ENCODE measurements at places on chromosomes 7 and 10.

- no peak for DNase-seq
Measured at GRCh38 chr7:158021836-158022235, 565.8 kb downstream of the PTPRN2 start.

GRCh38 chr7:46107610-46108217 is 186.6 kb upstream of the IGFBP3 start:
- DNase-seq = no peak

- no peak for DNase-seq
Measured at GRCh38 chr10:92091965-92092364, 168.4 kb downstream of the BTAF1 start.

- no peak for DNase-seq
Measured at GRCh38 chr7:139718859-139719258, 58.9 kb downstream of the HIPK2 start.

- DNase-seq = no peak
Measured at GRCh38 chr7:37220664-37221063, 228.0 kb downstream of the ELMO1 start.

GRCh38 chr7:55538538-55538937 is 33.8 kb downstream of the VOPP1 start:
- DNase-seq = no peak

DNA sequence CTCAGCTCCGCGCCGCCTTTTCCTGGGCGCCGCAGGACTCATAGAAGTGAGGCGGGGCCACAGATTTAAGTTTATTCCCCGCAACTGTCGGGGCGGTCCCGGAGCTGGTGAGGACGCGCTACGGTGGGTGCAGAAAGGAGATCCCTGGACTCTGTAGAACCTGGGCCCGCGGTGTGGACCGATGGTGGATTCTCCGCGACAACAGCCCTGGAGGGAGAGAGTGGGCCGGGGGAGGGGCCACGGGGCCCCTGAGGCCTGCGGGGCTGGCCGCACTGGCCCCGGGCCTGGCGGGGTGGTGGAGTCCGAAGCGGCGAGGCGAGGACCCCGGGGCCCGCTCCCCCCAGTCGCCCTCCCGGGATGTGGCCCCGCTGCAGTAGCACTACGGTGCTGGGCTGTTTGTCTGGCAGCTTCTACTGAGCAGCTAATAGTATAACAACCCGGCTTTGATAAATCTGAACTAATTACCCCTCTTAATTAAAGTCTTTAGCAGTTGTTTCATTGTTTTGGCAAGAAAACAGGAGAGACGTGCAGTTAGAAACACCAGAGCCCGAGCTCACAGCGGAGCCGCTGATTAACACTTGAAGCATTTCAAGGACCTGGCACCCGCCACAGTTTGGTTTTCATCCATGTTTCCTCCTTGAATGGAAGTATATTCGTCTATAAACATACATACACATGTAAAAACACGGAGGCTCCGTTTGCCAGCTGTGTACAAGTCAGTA is 4.2 kb downstream of the FEZF1 start:
- DNase-seq = no peak

DNA sequence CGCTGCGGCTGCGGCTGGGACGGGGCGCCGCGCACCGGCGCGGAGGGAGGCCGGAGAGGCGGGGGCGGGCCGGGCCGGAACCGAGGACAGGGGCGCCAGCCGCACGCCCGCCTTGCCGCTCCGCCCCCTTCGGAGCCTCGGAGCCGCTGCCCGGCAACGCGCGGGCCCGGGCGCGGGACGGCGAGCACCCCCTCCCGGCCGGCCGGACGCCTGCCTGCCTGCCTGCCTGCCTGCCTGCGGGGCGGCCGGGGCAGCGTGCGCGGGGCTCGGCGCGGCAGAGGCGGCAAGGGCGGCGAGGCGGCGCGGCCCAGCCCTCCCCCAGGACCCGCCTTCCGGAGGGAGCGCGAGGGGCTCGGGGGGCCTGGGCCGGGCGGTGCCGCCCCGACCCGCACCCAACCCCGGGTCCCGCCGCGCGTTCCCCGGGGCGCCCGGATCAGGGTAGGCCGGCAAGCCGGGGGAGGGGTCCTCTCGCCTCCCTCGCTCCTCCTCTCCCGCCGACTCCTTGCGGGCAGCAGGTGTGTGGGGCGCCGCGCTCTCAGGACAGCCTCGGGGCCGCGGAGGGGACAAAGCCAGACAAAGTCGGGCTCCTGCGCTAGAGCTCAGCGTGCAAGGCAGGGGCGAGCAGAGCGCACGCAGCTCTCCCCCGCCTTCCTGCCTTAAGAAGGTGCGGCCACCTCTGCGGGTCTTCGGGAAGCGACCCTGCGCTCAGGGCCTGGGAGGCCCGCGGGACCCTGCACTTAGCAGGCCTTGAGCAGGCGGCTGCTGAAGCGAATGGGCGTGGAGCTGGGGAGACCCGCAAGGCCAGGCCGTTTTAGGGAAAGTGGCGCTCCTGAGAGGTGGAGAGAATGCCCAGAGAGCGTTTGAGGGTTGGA is at the start of gene KIAA1549:
Gene KIAA1549, minus strand, starts transcription at position 58 of the 872 bp plus-strand sequence. CDS start 120 bp downstream, outside the sequence.
- peak; percentile 41 for DNase-seq

DNA sequence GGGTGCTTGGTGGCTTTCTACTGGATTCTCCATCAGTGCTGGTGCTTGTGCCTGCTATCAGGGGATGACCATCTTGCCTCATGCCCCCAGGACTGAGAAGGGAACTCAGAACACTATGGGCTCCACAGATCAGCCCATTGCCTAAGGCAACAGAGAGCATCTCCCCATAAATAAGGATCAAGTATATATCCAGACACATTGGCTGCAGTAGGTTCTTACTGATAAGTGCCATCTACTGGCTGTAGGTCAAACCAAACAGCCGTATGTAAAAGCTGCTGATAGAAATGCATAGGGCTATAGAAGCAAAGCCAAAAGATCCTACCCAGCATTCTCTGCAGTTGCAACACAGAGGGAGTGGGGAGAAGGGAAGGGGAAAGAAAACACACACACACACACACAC is 153.7 kb downstream of the CDK14 start:
- no peak for DNase-seq

DNA sequence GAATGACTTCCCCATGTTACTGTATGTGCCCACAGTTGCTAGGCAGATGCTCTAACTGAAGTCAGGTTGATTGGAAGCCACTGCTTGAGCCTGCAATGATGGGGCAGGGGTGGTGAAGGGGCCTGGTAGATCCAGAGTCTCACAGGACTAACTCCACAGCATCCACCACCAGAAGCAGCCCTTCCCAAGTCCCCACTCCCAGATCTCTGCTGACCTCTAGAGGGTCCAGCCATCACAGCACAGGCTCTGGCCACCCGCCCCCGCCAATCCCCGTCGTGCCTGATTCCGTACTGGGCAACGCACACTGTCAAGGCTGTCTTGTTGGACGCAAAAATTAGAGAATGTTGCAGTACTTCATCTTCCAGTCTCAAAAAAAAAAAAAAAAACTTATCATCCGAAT is 136.8 kb upstream of the PDE1C start:
- DNase-seq = no peak

- no peak for DNase-seq
Measured at GRCh38 chr7:30511973-30512662, 7.5 kb upstream of the GGCT start.

DNA sequence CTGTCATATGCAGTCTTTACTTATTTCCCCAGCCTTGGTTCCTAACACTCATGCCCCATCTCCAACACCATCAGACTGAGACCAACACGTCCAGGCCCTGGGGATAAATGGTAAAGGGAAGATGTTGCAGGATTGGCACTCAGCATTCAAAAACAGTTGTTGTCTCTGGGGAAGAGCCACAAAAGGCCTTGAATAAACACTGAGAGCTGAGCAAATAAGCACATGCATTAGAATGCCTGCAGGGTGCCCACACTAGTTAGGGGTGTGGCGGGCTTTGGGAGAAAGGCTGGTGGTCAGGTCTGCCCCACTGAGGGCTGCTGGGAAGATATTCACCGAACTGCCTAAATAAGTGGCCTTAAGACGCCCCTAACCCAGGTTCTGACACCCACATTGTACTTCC is 391.0 kb downstream of the GFRA1 start:
- no peak for DNase-seq

- DNase-seq = no peak
Measured at GRCh38 chr7:158682456-158682855, 22.1 kb downstream of the NCAPG2 start.

- no peak for DNase-seq
Measured at GRCh38 chr7:157679607-157680006, 342.8 kb downstream of the DNAJB6 start.

DNA sequence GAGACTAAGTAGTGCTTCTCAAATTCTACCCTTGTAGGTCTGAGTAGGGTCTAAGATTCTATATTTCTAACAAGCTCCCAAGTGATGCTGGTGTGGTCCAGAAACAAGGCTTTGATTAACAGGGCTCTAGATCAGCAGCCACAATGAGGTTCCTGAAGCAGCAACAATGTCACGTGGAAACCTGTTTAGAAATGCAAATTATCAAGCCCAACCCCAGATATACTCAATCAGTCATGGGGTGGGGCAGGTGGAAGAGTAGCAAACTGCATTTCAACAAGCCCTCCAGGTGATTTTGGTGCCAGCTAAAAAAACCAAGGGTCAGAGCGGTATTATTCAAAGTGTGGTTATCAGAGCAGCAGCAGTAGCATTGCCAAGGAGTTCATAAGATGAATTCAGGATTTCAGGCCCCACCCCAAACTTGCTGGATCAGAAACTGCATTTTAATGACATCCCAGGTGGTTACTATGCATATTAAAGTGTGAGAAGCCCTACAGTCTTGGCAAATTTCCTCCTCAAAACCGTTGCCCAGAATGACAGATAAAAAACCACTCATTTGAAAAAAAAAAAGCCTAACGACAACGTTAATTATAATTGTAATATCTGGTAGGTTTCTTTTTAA is 199.2 kb downstream of the AHR start:
- DNase-seq = no peak

DNA sequence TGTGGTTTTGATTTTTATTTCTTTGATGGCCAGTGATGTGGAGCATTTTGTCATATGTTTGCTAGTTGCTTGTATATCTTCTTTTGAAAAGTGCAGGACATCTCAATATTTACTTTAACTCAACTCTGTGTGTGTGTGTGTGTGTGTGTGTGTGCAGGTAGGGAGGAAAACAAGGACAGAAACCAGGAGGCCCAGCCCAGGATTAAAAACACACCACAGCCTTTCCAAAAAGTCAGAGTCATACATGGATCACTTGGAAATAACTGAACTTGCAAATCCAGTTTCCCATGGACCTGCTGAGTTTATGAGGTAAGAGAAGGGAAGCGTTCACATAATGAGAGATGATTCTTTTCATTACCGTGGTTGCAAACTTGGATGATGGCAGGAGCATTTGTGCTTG is 189.9 kb upstream of the LYZL1 start:
- no peak for DNase-seq

DNA sequence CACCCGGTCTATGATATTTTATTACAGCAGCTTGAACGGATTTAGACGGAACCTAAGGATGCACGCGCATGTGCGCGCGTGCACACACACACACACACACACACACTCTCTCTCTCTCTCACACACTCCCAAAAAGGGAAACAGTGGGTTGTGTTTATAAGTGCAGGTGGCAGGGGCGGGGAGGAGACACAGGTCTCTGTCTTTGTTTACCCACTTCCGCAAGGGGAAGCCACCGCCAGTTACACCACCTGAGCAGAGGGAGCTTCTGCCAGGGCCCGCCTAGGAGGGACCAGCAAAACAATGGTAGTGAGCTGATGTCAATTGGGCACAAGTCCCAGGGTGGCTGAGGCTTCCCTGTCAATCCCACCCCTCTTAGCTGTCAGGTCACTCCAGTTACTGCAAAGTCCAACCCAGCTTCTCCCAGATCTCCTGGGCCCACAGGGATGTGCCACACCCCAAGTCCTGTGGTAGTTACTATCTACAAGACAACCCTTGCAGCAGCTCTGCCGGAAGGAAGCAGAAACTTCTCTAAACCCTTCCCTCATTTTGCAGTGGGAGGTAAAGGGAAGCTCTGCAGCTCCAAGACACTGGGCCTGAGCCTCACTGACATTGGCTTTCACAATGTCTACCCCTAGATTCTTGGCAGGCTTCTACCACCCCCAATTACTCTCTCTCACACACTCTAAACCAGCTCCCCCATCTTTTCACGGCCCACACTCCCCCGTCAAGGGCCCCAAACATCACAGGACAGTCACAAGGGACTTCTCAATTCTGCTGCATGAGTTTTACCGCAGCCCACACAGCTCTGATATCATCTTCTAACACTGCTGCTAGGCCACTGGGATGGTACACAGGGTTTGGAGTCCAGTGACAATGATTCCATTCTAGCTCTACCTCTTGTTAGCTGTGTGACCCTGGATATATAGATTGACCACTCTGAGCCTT is 17.6 kb downstream of the ANXA11 start:
- DNase-seq = peak; percentile 85

DNA sequence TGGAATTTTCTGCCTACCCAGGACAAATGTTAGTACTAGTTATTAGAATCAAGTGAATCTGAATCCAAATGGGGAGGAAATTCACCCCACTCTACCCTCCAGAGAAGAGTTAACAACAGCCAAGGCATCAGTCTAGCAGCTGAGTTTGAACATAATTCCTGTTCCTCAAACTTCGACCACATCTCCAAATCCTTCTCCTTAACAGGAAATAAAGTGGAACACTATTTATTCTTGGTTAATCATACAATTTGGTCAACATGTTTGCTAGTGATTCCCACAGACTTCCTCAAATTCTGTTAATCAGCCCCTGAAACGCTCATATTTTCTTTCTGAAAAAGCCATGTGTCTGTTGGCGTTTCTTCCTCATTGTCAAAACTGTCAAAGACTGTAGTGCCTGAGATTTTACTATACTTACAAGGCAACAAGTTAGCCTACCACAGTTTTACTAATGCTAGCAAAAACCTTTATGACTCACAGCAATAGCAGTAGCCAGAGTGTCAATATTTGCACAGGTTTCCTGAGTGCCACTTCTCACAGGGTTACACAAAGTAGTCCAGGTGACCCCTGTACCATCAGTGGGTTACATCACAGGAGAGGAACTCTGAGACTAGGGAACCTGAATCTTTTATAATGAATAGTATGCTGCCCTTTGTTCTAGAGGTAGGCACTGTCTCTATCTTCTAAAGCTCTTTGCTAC is 202.9 kb downstream of the GRM3 start:
- DNase-seq = no peak

- DNase-seq = no peak
Measured at GRCh38 chr7:54785261-54785660, 26.2 kb upstream of the SEC61G start.

- peak; percentile 85 for DNase-seq
Measured at GRCh38 chr10:101031796-101032636, 982 bp downstream of the SFXN3 start.

GRCh38 chr7:43392638-43393330 is 190.1 kb upstream of the STK17A start:
- DNase-seq = no peak

DNA sequence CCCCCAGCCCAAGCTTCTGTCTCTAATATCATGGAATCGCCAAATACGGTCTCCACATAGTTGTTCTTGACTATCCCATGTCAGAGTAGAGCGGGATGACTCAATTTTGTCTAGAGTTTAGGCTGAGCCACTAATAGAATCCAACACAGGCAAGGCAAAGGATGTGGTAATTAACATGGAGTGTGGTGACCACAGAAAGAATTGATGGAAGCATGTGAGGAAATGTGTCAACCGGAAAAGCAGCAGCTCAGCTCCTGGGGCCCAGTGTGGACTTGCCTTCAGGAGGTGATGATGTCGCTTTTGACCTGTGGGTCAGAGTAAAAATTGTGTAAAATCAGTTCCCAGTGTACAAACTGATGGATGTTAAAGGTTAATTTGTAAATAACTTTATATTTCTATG is 139.3 kb upstream of the KLF6 start:
- DNase-seq = no peak

All from CD4-positive, alpha-beta T cell treated with Interleukin-15 for 1 hour (primary cell).